Skeletal muscle cell (primary cell): ENCODE measurements at places on chromosomes 2 and 18.

GRCh38 chr18:38481576-38481975 is 916.0 kb upstream of the CELF4 start:
- DNase-seq: no peak

DNA sequence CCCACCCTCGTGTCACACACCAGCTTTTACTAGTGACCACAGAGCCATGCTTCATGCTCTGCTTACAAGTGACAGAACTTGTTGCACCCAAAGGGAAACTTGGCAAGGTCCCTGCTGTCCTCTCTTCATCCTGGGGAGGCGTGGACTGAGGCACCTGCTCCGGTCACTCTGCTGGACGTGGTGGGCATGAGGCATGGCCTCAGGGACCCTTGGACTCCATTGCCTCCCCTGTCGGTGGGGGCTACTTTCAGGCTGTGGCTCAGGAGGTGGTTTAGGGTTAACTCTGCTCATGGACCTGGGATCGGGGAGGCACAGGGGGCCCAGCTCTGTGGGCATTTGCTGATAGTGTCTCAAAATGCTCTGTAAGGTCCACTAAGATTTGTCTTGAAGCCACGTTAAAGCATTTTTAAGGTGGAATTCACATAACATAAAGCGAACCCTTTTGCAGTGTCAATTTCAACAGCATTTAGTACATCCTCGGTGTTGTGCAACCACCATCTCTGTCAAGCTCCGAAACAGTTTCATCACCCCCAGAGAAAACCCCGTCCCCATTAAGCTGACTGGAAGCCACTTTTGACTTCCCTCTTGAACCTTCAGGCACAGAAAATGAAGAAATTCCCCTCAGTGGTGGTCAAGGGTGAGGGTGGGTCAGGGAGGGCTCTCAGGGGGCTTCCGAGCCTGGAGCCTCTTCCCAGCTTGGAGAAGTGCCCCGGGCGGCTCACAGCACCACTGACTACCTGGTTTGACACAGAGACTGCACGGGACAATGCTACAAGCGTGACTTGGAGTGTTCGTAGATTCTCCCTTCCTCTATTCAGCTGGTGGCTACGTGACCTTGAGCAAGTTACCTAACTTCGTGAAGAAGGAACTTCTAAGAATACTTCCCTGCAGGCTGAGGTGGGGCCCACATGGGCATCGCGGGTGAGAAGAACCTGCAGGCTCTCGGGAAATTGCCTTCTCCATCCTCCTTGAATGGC is 100.0 kb upstream of the HDAC4 start:
- DNase-seq: no peak

DNA sequence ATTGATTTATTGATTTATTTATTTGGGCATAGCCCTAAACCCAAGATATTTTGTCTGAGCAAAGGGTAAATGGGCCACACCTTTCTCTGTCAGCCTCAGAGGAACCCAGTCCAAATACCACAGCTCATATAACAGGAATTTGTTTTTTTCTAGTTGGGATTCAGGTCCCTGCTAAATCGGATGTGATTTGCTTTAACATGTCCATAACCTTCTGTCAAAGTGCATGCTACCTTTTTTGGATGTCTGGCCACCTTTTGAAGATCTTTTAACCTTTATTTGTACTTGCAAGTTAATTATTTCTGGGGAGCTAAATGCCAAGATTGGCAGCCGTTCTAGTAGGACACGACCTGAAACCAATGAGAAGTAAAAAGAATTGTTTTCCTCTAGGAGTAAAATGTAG is 303.2 kb upstream of the UBE2E3 start:
- no peak for DNase-seq

DNA sequence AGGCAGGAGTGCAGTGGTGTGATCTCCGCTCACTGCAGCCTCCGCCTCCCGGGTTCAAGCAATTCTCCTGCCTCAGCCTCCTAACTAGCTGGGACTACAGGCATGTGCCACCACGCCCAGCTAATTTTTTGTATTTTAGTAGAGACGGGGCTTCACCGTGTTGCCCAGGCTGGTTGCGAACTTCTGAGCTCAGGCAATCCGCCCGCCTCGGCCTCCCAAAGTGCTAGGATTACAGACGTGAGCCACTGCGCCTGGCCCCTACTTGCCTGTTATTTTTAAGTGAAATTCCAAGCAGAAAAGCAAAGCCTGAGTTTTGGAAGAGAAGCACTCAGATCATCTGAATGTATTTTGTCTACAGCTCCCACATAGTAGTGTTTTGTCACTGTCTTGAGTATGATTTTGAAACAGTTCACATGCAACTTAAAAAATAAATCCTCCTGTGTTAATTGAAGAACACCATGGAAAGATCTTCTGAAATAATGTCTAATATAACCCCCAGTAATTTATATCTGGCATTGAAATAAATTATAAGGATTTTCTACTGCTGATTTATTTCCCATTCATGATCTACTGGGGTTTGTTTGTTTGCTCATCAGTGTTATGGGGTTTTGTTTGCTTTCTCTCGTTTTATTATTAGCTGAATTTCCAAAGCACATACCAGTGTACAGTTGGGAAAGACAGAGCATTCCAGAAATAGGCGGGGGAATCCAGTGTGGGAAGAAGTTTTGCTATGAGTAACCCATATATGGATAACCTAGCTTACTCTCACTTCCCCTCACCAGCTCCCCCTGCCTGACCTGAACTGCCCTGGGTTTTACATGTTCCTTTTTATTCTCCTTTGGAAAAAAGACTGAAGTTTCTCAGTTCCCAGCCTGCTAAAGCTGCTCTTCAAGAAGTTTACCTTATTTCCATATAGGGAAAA is 80.1 kb upstream of the MAP3K20 start:
- DNase-seq: peak; percentile 76

DNA sequence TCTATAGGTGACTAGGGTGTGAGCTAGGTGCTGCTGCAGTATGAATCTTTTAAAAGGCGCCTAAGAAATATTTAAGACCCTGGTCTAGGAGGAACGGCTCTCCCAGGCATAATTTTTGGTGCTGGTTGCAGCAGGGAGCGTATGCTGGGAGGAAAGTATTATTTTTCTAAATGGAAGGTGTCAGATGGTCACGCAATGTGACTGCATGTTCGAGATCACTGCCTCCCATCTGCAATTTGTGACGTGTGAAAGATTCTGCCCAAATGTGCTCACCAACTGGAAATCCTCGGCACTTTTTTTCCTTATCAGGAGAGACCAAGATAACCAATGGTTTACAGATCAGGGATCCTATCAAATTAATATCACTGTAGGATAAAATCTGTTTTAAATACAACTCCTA is 95.6 kb upstream of the KLHL14 start:
- no peak for DNase-seq

GRCh38 chr2:179981085-179981484 is 26.0 kb downstream of the CWC22 start:
- DNase-seq: no peak

- no peak for DNase-seq
These were observed 30.0 kb upstream of the BARD1 start for GRCh38 chr2:214839464-214839863.

DNA sequence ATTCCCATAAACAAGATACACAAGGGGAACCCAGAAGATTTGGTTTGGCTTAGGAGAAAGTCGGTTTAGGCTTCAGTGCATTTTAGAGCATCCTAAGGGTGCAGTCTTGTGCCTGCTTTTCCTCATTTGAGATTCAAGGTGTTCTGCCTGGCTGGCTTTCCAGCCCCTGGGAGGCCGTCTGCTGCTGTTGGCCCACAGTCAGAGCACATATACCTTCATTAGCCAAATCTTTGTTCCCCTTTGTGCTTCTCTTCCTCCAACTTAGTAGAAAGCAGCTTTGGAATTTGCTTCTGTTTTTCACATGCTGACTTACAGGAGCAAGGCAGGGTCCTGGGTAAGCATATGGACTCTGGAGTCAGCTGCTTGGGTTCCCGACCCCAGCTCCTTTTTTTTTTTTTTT is 477.1 kb upstream of the TCF4 start:
- no peak for DNase-seq

GRCh38 chr18:2717407-2717806 is 61.9 kb downstream of the SMCHD1 start:
- DNase-seq: no peak

DNA sequence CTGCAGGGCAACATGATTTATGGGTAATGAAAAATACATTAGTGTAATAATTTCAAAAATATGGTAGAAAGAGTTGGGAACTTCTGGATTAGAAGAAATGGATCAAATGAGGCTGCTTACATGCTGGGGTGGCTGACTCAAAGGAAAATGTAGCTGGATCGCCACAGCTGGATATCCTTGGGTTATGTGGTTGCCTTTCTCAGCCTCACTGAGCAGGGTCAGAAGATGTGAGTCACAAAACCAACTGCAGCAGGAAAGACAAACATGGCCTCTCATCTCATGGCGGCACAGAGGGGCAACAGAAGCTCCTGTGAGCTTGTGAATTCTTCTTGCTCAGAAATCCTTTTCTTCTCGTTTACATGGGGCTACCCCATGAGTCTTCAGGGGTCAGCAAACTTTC is 317.1 kb upstream of the SPRED2 start:
- peak; percentile 7 for DNase-seq

- no peak for DNase-seq
These were observed 47.9 kb downstream of the LRRFIP1 start for GRCh38 chr2:237675316-237675715.

DNA sequence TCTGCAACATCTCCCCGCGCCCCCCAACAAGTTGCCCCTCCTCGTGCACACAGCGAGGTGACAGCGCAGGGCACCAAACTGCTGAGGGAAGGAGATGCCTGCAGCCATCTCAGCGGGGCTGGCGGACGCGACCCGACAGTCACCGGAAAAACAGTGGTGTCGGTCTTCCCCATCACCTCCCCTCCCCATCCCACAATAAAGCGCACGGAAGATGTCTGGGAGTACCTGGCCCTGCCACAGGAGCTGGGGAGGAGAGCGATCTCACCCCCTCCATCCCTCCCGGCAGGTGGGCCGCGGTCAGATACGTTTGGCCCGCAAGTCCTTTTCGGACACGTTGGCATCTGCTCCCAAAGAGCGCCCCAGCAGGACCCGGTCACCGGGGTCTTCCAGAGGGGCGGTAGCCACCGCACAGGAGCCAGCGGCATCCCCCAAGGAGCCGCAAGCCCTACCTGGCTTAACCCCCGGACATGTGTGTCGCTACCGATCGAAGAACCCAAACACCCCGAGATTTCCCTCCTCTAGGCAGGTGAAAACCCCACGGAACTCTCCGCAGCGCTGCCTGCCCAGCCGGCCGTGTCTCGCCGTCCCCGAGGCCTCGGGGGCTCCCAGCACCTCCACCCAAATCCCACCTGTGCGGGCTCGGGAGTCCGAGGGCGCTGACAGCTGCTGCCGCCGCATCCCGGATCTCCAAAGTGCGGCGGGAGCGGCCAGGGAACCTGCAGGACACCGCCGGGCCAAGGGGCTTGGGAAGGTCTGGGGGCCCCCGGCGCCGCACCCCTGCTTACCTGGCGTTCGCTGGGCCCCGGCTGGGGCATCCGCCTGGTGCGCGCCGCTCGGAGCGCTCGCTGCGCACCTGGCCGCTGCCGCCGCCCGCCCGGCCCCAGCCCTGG is 657 bp downstream of the ATP8B1 start:
- DNase-seq: no peak

- peak; percentile 15 for DNase-seq
These were observed 29.7 kb downstream of the CARF start for GRCh38 chr2:202941771-202942170.

GRCh38 chr2:7686016-7686385 is 768.8 kb downstream of the RNF144A start:
- no peak for DNase-seq

GRCh38 chr18:58654896-58655614 is 16.2 kb upstream of the MALT1 start:
- DNase-seq: no peak

- DNase-seq: no peak
These were observed 270.3 kb upstream of the LINC00305 start for GRCh38 chr18:64419156-64419555.

DNA sequence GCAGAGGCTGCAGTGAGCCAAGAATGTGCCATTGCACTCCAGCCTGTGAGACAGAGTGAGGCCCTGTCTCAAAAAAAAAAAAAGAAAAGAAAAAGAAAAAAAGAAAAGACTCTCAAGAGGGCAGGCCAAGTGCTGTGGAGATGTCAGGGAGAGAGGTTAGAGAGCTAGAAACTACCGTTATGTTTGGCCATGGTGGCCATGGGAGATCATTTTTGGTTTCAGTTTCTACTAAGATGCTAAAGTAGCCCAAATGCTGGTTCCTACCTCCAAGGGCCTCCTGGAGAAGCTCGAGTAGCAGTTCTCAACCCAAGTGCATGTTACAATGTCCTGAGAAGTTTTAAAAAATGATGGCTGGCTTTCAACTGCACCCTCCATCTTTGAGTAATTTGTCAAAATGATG is 47.4 kb upstream of the TCF4 start:
- DNase-seq: no peak

DNA sequence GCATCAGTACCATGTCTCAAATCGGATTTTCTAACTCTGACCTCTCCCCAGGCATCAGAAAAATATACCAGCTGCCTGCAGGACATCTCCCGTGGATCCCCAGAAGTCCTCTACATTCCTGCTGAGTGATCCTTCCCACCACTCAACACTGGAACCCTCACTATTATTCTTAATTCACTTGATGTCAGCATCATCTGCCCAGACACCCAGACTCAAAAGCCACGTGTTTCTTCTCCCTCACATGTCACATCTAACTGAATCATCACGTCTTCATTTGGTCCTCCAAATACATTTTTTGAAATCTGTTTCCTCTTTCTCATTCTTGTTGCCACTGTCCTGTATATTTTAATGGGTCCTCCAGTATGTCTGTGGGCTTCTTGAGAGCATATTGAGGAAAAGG is 218.6 kb downstream of the HRH4 start:
- no peak for DNase-seq

DNA sequence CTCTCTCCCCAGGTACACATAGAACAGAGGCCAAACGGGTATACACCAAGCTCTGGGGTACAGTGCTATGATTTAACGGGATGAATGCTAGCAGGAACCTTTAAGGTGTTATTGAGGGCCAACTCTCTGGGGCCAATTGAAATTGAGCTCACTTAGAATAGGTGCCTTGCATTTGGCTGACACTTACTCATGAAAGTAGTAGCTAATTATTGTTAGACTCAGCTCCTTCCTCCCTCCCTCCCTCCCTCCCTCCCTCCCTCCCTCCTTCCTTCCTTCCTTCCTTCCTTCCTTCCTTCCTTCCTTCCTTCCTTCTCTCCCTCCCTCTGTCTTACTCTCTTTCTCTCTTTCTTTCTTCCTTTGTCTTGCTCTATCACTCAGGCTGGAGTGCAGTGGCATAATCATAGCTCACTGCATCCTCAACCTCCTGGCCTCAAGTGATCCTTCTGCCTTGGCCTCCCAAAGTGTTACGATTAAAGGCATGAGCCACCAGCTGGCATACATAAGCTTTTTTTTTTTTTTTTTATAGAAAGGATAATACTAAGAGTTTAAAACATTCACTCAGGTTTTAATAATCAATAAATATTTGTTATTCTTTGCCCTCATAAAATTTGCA is 95.7 kb downstream of the TTC27 start:
- no peak for DNase-seq

- no peak for DNase-seq
These were observed 12.3 kb downstream of the YIPF4 start for GRCh38 chr2:32290000-32290339.
